ENCODE measurements at places on chromosomes 12 and 14.
A peak's percentile ranks its signal among the peaks of the same experiment; 100 is the strongest.

DNA sequence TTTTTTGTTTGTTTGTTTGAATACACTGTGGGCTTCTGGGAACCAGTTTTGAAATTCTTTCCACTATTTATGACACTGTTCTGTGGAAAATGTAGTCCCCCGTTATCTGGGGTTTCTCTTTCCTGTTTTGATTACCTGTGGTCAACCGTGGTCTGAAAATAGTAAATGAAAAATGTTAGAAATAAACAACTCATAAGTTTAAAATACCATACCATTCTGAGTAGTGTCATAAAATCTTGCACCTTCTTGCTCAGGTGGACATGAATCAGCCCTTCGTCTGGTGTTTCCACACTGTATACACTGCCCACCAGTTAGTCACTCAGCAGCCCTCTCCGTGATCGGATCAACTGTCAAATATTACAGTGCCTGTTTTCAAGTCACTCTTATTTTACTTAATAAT, 5.1 kb upstream of the PAPOLA start:
- DNase-seq: no peak

DNA sequence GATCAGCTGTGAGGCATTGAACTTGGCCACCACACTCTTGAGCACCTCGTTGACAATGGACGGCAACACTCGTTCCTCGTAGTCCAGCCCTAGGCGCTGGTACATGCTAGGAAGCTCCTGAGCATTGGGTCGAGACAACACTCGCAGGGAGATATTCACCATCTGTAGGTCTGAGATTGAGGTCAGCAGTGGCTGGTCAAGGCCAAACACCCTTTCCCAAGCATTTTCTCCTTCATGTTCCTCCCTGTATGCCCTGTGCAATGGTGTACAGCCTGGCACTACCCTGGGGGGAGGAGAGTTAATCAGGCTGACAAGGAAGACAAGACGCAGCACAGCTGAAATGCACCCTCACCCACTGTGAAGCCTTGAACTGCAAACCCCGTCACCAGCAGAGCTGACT, 2.0 kb downstream of the PHB2 start:
- no peak for DNase-seq

- DNase-seq: no peak
These were observed 19.8 kb downstream of the TPH2 start for GRCh38 chr12:71958457-71958856.

DNA sequence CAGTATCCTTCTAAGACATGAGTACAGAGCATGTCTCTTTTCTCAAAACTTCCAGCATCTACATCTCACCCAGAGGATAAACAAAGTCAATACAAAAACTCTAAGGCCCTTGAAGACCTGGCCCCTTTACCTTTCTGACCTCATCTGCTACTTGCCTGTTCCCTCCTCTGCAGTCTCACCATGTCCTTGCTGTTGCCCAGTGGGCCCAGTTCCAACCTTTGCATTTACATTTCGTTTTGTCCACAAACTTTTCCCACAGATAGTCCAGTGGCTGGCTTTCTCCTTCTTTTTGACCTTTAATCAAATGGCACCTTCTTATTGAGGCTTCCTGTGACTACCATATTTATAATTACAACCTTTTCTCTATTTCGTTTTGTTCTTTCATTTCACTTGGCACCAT, 1.6 kb downstream of the IRAK4 start:
- DNase-seq: no peak

- DNase-seq: no peak
These were observed 10.9 kb downstream of the NAP1L1 start for GRCh38 chr12:76073561-76073960.

GRCh38 chr12:56987011-56987410, 19.3 kb downstream of the ZBTB39 start:
- DNase-seq: no peak

DNA sequence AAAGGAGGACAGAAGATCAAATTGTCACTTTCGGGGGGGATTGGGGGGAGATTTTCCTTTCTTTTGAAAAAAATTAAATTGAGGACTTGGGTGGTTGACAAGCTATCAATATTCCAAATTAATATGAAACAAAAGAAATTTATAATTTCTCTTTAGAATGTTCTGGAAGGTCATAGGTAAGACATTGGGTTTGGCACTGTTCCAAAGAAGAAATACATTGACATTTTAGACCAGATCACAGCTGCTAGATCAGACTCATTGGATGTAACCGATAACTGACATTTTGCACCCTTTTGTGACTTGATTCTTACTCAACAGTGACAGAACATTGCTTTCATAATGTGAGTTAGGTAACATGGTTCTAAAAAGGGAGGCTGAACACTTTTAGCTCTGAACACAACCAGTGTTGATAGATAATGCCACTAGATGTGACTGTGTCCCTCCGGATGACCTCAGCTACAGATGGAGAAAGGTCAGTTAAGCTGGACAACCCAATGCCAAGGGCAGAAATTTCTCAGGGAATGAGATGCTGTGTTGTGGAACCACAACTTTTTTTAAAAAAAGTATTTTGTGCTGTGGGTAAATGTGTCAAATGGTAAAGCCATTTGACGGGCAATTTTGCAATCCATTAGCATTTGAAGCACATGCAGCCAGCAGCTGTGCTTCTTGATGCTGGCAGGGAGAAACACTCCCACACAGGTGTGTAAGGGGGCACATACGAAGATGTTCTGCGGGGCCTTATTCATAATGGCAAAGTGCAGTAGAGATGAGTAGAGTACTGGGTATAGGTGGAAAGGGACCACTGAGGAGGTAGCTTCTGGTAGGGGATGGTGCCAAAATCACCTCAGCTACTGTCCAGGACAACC, 62.9 kb downstream of the RFX4 start:
- DNase-seq: no peak

- DNase-seq: no peak
These were observed 639 bp downstream of the FZD10 start for GRCh38 chr12:130162745-130163460.

- no peak for DNase-seq
These were observed 12.5 kb upstream of the GALNT6 start for GRCh38 chr12:51403681-51404136.

DNA sequence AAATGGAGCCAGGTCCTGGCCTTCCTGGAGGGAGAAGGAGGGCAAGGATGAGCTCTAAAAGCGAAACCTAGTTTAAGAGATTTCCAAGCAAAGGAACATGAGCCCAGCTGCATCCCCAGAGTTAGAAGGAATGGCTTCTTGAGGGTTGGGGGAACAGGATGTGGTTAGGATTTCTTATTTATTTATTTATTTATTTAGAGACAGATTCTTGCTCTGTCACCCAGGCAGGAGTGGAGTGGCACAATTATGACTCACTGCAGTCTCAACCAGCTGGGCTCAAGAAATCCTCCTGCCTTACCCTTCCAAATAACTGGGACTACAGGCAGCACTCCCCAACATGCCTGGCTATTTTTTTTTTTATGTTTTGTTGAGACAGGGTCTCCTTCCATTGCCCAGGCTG, 25.3 kb upstream of the TMEM106C start:
- DNase-seq: no peak

GRCh38 chr14:94612174-94612573, at the start of gene SERPINA3:
Gene SERPINA3 (plus strand): TSS chr14:94612391. CDS start chr14:94614442, 2,051 bp downstream.
- DNase-seq: no peak

DNA sequence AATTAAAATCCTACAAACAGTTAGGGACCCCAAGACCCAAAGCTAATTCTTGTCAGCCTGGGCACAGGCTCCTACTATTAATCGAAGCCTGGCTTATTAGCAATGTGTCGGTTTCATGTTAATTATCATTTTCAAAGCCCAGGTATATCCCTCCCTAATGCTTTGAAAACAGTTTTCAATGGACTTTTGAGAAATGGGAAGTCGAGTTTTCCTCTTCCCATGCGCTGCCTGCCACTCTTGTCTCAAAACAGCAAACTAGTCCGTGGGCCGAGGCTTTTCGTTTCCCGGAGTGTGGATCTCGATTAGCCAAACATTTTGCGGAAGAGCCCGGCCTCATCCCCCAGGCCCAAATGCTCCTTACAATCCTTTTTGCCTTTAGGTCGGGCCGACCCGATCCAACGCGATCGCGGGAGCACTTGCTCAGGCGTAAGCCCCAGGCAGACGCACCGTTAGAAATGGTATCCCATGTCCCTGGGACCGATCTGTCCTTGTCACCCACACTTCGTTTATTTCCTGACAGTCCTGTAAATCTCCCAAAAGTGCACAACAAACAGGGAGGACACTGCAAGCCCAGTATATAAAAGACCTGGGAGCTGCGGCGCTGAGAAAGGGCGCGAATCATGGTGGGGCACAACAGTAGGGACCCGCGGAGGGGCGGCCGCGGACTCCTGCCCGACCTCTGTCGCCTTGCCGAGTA, 1.5 kb downstream of the SIX6 start:
- DNase-seq: no peak

DNA sequence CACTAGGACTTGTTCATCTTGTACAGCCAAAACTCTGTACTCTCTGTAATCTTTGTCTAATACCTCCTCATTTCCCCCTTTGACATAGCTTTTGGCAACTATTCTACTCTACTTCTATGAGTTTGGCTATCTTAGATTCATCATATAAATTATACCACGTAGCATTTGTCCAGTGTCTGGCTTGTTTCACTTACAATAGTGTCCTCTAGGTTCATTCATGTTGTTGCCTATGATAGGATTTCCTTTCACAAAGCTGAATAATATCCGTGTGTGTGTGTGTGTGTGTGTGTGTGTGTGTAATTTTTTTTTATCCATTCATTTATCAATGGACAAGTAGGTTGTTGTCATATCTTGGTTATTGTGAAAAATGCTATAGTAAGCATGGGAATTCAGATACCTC, 209.5 kb downstream of the KCNC2 start:
- DNase-seq: no peak

GRCh38 chr12:124422570-124423523, 128.0 kb downstream of the RFLNA start:
- DNase-seq: no peak

GRCh38 chr12:67827820-67828383, 161.3 kb upstream of the IFNG-AS1 start:
- peak; percentile 79 for DNase-seq

DNA sequence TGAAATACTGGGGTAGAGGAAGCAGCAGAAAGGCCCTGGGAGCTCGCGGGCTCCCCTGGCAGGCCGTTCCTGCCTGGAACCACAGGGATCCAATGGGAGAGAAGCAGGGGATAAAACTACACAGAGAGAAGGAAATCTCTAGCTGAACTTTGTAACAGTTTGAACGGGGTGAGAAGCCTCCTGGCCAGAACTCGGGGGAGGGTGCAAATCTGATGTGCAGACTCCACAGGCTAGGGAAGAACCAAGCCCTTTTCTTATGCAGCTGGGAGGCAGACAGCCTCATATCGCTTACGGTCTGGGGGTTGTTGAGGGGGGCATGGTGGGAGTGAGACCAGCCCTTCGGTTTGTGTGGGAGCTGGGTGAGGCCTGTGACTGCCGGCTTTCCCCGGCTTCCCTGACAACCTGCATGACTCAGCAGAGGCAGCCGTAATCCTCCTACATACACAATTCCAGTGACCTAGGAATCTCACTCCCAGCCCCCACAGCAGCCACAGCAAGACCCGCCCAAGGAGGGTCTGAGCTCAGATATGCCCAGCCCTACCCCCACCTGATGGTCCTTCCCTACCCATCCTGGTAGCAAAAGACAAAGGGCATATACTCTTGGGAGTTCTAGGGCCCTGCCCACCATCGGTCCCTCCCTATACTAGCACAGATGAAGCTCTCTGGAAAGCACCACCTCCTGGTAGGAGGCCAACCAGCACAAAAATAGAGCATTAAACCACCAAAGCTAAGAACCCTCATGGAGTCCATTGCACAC, 143.0 kb downstream of the TMTC1 start:
- no peak for DNase-seq

- no peak for DNase-seq
These were observed 8.3 kb upstream of the SPTSSA start for GRCh38 chr14:34470319-34470718.

DNA sequence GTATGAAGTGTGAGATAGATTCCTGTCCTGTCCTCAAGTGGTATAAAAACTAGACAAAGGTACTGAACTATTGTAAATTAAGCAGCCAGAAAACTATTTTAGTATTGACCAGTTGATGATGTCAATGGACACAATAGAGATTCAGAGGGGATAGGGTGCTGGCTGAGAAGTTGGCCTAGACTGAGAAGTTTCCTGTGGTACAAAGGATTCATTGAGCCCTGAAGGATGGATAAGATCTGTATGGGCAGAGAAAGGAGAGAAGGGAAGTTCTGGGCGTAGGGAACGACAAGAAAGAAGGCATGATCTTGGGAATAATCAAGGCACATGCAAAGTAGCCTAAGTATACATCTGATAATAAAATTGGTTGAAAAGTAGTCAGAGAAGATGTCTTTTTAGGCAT, 44.6 kb downstream of the DAD1 start:
- DNase-seq: no peak

DNA sequence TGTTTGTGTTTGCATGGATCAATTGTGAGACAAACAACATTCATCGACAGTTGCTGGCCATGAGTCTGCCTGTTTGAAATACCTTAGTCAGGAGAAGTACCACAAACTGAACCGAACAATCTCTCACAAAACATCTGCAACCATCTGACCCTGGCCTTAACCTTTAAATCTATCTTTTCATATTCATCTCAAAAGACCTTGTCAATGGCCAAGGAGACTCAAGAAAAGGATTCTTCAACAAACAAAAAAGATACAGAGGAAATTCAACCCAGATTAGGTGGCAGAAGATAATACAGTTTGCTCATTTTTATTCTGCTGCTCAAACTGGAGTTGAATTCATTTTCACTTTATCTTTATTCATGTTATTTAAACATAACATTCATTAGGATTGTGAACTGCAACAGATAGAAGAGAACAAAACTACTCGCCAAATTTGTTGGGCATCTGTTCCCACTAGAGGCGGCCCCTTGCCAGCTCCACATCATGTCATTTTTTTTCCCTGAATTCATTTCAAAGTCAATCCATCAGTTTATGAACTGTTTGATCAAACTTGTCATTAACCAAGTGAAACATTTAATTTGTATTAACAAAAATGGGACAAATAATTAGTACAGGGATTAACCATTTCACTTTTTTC, 152.3 kb upstream of the OTX2 start:
- DNase-seq: no peak

GRCh38 chr12:131507881-131508280, 203.0 kb upstream of the SFSWAP start:
- DNase-seq: no peak

GRCh38 chr12:114780746-114781399, 96.9 kb upstream of the TBX3 start:
- DNase-seq: no peak

GRCh38 chr12:47387994-47388393, 308.2 kb upstream of the AMIGO2 start:
- DNase-seq: no peak

- DNase-seq: no peak
These were observed 269.9 kb downstream of the CACNA1C start for GRCh38 chr12:2322554-2323120.
